ENCODE measurements at places on chromosomes 7 and 10.

- no peak for DNase-seq
Observed at GRCh38 chr10:61897671-61898434, 3.6 kb upstream of the ARID5B start.

DNA sequence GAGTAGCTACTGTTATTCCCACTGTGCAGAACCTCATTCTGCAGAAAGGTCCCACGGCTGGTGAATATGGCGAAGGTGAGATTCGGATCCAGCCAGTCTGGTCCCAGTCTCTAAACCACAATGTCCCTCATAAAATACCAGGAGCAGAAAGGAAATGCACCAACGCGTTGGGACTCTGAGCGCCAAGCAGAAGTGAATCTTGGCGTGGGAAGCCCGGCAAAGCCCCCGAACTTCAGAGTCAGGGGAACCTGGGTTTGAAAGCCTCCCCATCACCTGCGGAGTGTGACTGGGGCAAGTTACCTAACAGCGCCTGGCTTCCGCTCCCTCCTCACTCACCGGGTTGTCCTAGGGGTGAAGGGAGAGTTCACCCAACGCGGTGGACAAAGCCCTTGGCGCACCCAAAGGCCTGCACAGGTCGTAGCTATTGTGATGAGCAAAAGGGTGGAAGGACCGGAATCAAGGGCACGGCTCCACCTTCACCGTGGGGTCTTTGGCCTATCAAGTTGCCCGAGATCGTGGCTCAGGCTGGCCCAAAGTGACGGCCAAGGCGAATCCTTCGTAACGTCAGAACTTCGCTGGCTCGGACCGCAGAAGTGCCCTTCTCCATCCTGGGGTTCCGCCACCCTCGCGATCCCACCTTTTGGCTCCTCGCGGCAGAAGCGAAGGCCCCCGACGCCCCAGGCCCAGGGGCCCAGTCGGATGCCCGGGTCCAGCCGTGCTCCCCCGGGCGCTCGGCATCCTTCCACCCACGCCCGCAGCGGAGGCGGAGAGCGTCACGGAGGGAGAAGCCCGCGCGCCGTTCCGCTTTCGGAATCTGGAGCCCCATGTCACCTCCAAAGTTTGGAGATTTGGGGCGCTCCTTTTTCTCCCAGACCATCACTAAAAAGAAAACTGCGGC is 811 bp downstream of the RGS10 start:
- DNase-seq = no peak

GRCh38 chr10:11414314-11415038 is 197.0 kb downstream of the USP6NL start:
- DNase-seq = no peak

GRCh38 chr7:41972270-41972669 is 264.7 kb downstream of the GLI3 start:
- DNase-seq = no peak

DNA sequence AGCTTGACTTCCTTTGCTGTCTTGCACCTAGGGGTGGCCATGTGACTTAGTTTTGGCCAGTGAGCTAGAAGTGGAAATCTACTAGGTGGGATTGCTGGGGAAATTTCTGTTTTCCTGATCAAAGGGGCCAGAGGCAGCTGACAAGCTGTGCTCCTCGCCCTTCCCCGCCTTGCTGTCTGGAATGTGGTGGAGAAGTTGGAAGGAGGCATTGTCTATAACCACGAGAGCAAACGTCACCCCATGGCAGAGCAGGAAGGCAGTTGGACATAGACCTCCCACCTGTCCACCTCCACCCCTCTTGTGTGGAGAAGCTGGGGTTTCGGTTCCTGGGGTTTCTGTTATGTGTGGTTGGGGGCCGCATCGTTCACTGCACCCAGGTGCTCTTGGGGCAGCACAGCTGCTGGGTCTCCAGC is 7.3 kb downstream of the SFRP5 start:
- no peak for DNase-seq
